ENCODE measurements at places on chromosomes 12 and 14. TPM values are rescaled to one million over a fixed set of nuclear protein-coding genes. Genes with fewer than 3 reads are reported as not detected.

Gene TBC1D30
- total RNA-seq = 0.81 TPM

Gene BATF
- not detected for total RNA-seq

Gene LRRIQ1
- 0.49 TPM for total RNA-seq

Gene CD69
- total RNA-seq = not detected

Gene APEX1
- 254 TPM for total RNA-seq

Gene NTS
- 82.2 TPM for total RNA-seq

Gene SMCO2
- total RNA-seq = not detected

Gene REP15
- 0.30 TPM for total RNA-seq

Gene HOXC12
- not detected for total RNA-seq

Gene PTPRQ
- 0.02 TPM for total RNA-seq

Gene BTBD6
- total RNA-seq = 43.3 TPM

Gene SIX1
- 5.7 TPM for total RNA-seq

Gene HHIPL1
- 0.28 TPM for total RNA-seq

Gene SPTB
- total RNA-seq = 1.5 TPM

Gene TMEM19
- 32.8 TPM for total RNA-seq

Gene TAS2R19
- not detected for total RNA-seq

Gene SERPINA12
- total RNA-seq = not detected

Gene TPH2
- total RNA-seq = not detected

Gene HOXC5
- total RNA-seq = 1.0 TPM

Gene KLRC1
- not detected for total RNA-seq

Gene KRT80
- total RNA-seq = 38.9 TPM

Gene PAX9
- total RNA-seq = 3.4 TPM

Gene WDHD1
- total RNA-seq = 10.0 TPM

Gene ERP27
- total RNA-seq = not detected

Gene SLC11A2
- 17.6 TPM for total RNA-seq

Gene NANOG
- not detected for total RNA-seq

Gene SLC38A1
- total RNA-seq = 94.5 TPM

Gene IFI27
- total RNA-seq = 1.4 TPM

Gene DMAC2L
- total RNA-seq = 13.9 TPM

Gene AEBP2
- 19.0 TPM for total RNA-seq

Gene PPFIA2
- total RNA-seq = not detected

Gene MGST1
- total RNA-seq = 731 TPM

Gene PZP
- total RNA-seq = not detected

All from A549 treated with AZD2906 at 1 μM for 4 hours (cell line).